ENCODE measurements at places on chromosomes 11 and 22.
A peak's percentile ranks its signal among the peaks of the same experiment; 100 is the strongest.

DNA sequence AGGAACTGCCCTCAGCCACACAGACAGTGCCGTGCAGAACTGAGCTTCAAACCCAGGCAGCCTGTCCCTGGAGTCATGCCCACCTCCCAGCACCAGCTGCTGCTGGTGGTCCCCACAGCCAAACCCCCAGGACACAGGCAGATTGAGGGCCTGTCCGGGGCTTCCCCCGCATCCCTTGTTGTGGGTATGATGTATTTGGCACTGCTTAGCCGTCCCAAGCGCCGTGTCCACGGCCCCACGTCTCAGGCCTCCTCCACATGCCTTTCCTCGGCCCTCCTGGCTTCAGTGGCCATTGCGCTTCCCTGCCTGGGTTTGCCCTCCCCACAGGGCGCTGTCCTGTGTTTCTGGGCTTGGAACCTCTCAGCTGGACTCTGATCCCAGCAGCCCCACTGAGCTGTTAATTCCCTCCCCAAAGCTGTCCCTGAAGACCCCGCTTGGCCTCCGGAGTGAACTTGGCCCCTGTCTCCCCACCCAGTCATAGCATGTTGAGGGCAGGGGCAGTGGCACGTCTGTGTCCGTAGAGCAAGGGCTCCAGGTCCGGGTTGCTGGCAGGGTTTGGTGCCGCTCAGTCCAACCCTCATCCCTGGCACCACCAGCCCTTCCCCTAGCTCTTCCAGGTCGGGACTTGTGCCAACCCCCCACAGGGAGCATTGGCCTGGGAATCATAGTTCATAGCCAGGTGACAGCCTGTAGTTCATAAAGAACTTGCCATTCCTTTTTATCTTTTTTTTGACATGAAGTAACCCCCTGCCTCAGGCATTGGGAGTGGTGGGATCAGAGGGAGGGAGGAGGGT is 34.5 kb upstream of the TEF start:
- peak; percentile 21 for DNase-seq

DNA sequence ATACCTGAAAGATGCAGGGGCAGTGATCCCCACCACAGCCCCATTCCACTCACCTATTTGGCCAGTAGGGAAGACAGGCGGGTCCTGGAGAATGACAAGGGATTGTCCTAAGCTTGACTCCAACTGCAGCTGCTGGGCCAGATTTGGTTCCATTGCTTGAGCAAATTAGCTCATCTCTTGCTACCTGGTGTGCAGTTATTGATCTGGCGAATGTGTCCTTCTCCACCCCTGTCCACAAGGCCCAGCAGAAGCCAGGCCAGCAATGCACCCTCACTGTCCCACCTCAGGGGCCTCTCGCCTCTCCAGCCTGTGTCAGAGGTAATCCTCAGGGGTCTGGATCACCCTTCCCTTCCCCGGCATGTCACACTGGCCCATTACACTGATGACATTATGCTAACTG is 23.3 kb downstream of the TSPAN32 start:
- DNase-seq = no peak

DNA sequence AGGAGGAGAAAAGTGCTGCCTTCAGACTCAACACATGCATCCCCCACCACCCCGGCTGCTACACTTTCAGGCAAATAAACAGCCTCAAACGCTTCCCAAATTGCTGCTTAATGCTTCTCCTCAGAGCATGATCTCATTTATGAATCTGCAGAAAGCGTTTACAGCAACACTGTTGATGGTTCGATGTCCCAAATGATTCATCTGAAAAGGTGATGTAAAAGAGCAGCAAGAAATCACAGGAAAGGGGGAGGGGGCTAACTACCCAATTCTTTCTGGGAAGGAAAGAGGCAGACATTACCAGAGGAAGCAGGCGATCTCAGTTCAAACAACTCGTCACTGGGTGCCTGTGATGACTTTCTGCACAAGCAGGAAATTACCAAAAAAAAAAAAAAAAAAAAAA is 119.6 kb downstream of the TENM4 start:
- DNase-seq = no peak

DNA sequence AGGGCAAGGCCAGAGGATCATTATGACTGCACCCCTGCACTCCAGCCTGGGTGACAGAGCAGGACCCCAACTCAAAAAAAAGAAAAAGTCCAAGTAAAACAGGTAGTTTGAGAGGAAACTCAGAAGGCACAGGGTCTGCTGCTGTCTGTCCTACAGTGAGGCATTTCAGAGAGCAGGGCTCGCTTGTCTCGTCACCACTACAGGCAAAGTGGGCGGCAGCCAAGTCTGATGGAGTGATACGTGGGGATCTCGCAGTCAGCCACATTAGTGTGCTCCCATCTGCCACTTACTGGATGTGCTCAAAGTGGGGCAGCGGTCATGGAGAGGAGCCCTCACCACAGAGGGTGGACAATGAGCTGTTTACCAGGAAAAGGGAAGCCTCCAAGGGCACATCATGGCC is 42.1 kb downstream of the PI4KA start:
- DNase-seq = no peak

DNA sequence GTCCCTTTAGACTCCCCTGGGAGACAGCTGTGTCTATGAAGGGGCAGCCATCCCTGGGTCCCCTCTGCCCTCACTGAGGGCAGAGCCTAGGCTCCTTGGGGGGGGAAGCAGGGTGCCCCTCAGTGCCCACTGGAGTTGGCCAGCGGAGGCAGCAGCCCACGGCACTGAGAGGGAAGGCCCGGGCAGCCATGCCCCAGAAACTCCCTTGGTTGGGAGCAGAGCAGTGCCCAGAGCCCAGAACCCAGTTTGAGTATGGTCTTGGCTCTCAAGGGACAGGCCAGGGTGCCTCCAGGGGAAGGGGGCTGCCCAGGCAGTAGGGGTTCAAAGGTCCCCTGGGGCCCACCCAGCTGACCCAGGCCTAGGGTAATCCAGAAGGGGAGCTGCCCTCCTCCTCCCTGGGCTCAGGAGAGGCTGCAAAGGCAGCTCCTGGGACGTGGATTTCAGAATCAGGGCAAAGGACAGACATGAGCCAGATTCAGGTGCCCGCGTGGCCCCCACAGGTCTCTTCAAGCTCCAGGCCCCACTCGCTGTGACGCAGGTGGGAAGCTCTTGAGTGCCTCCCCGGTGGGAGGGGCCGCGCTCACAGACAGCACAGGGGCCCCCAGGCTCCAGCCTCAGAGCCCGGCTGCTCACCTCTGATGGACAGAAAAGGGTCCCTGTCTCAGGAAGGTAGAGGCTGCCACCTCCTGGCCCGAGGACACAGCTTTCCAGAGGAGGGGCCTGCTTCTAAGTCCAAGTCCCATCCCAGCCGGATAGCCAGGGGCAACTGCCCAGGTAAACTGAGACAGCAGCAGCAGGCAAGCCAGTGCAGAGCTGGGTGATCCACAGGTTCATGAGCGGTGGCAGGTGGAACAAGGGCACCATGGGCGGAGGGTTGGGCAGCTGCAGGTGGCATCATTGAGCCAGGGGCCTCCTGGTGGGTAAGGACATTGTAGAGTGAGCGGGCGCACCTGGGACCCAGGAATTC is 2.6 kb downstream of the C11orf21 start:
- no peak for DNase-seq

DNA sequence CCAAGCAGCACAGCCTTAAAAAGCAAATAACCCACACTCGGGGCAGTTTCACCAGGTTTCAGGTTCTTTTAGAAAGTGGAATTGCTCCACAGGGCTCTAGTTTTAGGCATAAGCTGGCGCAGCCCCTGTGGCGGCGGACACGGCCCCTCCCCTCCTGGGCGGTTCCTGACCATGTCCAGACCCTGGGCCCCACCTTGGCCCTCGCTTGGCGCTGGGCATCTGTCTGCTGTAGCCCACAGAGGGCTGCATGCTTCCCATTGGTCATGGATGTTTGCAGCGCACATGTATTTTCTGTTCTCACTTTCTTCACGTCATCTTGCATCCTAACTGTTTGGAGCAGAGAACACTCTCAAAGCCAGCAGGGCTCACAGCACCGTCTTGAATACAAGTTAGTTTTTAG is 244.3 kb downstream of the BRD1 start:
- no peak for DNase-seq

- peak; percentile 99 for DNase-seq
Observed at GRCh38 chr11:107719557-107720302, 7.9 kb upstream of the SLN start.

- DNase-seq = no peak
Observed at GRCh38 chr11:117199053-117199915, at the start of gene TAGLN. TAGLN (plus strand) TSS chr11:117199370; CDS start chr11:117203014, 3,644 bp downstream.

Data from NCI-H446 treated with DMSO at 0.1 percent for 48 hours (cell line).